Aorta (tissue), 5 donors: ENCODE measurements at places on chromosomes 16 and 17. TPM values are rescaled to one million over a fixed set of nuclear protein-coding genes. Genes with fewer than 3 reads are reported as not detected.

Gene G6PC1
- total RNA-seq, result not detected

Gene PER1
- total RNA-seq, result 100 TPM

Gene STXBP4
- 21.5 TPM for total RNA-seq

Gene PYDC1
- total RNA-seq, result not detected

Gene NXN
- total RNA-seq, result 23.4 TPM

Gene FAM20A
- 16.4 TPM for total RNA-seq

Gene CDK3
- 3.5 TPM for total RNA-seq

Gene SSTR5
- total RNA-seq, result 0.26 TPM
